ENCODE measurements at places on chromosomes 16 and 17.

DNA sequence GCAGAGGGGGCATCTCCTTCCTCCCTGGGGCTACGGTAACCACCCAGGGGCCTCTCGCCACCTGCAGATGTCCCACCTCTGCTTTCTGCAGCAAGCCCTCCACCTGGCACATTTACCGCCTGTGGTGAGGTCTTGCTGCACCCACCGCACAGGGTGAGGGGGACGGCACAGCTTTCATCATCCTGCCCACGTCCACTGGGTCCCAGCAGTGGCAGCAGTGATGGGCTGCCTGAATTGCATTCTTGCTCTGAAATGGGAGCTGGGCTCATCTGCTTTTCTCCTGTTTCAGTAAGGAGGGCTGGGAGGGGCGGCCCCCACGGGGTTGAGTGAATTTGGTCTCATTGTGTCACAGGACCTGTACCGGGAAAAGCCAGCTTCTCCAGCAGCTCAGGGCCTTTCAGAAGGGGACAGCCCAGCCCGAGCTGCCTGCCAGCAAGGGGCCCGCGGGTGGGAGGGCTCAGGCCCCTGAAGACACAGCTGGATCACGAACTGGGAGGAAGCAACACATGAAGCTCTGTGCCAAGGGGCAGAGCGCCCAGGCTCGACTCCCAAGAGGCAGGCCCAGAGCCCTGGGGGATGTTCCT is 12.7 kb downstream of the DNAAF8 start:
- H3K27me3 ChIP-seq = no peaks in the 10 kb centered on the region
- no peaks in the 10 kb centered on the region for H3K36me3 ChIP-seq
- no peak overlapping the region for H3K4me3 ChIP-seq

GRCh38 chr16:17129971-17130370 is 340.8 kb downstream of the XYLT1 start:
- peaks cover 2% of the 10 kb centered on the region for H3K27me3 ChIP-seq
- DNase-seq = no peak
- no peak overlapping the region for H3K27ac ChIP-seq
- H3K4me3 ChIP-seq = no peak overlapping the region

DNA sequence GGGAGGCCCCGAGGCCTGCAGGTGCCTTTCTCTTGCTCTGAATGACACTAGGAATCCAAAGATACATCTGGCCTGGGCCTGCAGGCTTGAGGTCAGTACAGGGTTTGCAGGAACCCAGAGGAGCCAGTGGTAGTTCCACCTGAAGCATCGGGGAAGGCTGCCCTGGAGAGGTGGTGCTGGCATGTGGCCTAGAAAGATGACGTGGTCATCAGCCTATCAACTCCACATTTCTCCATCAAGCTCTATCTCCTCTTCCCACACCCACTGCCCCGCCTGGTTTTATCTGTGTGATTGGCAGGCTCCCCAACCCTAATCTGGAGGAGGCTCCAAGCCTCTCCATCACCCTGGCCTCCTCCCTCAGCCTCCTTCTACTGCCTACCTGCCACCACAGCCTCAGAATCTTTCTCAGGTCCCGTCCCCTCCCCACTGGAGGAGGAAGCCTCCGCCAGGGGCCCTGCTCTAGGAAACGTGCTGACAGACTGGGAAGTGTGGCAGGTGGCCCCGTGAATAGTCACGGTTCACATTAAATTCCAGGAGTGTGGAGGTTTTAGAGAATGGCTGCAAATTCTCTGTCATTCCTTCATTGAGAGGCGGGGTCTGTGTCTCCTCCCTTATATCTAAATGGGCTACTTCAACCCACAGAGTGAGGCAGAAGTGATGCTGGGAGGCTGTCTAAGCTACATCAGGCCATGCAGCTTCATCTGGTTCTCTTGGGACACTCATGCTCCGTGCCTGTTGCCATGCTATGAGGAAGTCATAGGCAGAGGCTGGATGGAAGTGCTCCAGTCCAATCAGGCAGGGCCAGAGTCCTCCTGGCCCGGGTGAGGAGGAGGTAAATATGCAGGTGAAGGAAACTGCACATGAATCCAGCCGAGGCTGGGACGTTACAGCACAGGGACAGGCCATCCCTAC is 11.4 kb upstream of the MAP2K3 start:
- H3K4me3 ChIP-seq = no peak overlapping the region
- peaks cover 32% of the 10 kb centered on the region for H3K4me1 ChIP-seq
- H3K27ac ChIP-seq = no peak overlapping the region
- H3K27me3 ChIP-seq = no peaks in the 10 kb centered on the region

DNA sequence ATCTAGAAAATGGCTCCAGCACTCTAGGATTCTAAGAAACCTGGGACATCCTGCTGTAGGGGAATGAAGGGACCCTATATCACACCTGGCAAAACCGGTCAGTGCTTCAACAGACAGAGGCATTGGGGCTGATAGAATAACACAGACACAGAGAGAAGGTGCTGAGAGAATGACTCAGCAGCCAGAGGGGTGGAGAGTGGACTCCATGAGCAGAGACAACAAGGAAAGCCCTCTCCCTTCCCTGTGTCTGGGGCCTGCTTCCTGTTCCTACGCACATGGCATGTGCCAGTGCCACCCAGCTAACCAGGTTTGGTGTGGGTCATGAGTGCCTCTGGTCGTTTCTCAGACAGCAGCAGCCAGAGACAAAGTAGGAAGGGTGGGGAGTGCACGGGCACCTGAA is 140.3 kb downstream of the CCT6B start:
- H3K27ac ChIP-seq = no peak overlapping the region
- DNase-seq = no peak
- H3K4me1 ChIP-seq = no peaks in the 10 kb centered on the region
- H3K36me3 ChIP-seq = no peaks in the 10 kb centered on the region
- no peak overlapping the region for H3K4me3 ChIP-seq
- peaks cover 8% of the 10 kb centered on the region for H3K27me3 ChIP-seq

DNA sequence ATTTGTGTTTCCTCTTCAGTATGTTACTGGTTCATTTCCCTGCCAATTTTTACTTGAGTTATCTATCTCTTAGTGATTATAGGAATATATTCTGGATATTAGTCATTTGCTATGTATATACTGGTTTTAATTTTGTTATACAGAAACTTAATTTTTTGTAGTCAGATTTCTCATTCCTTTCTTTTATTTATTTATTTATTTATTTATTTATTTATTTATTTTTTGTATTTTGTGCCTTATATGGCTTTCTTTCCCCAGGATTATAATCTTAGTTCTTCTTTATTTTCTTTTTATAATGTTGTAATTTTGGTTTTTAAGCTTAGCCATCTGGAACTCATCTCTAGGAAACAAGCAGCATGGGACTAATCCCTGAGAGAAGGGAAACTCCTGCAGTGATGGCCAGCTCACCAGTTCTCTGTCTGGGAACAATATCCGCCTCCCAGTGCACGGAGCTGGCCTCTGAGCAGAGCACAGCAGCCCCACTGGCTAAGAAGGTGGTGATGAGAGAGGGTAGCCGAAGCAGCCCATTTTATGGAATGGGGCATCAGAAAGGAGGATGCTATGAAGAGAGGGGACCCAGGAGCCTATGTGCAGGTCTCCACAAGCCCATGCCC is 54.5 kb upstream of the ADORA2B start:
- no peak for DNase-seq
- H3K27me3 ChIP-seq = peaks cover 21% of the 10 kb centered on the region
- H3K4me3 ChIP-seq = no peak overlapping the region
- H3K4me1 ChIP-seq = peaks cover 6% of the 10 kb centered on the region
